ENCODE measurements at places on chromosomes 7 and 10.

GRCh38 chr10:69516316-69516715 is 56.9 kb downstream of the NEUROG3 start:
- no peak for DNase-seq

DNA sequence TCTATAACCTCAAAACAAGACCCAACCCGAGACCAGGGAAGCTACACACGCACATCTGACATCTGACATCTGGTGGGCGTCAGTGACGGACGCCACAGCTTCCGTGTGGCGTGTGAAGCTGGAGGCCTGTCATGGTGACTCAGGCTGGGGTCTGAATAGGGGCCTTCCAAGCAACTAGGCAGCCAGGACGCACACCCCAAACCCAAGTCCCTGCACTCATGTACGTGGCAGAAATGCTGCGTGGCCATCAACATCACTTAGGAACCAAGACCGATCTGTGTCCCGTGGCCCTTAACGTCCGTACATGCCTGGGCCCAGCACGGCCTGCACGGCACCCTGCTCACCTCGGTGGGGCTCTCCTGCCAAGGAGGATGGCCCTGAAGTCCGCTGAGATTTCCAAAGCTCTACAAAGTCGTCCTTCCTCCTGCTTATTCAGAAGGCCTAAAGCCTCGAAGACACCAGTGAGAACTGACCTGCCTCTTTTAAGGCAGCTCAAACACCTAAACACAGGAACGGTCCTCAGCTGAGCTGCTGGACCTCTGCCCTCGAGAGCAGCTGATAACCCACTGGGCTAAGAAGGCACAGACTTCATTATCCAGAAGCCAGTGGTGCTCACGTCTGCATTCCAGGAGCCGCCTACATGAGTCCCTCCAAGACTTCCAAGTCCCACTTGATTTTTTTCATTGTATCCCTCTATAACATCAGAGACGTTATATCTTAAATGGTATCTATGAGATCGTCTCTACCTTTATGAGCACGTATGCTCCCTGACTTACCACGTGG is 82.5 kb downstream of the DIP2C start:
- no peak for DNase-seq

GRCh38 chr10:78931321-78932053 is 137.3 kb upstream of the ZMIZ1 start:
- no peak for DNase-seq

- DNase-seq, result no peak
Observed at GRCh38 chr10:30074933-30075332, 15.5 kb upstream of the JCAD start.

DNA sequence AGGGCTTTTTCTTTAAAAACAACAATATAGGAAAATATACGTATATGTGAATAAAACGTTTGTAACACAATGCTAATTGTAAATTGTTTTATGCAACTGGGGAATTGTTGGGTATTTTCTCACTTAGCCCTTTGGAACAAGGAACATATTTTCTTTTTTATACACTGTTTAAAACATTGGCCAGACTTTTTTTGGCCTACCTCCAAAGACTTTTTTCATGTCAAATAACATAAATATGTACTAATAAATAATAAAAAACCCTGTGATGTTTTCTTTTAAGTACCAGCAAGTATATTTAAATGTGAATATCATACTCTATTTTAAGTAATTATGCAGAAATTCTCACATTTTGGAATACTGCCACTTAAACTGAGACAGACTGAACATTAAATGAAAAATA is 15.7 kb downstream of the TMEM106B start:
- DNase-seq, result no peak

GRCh38 chr7:127107601-127108007 is 145.1 kb downstream of the GRM8 start:
- no peak for DNase-seq

DNA sequence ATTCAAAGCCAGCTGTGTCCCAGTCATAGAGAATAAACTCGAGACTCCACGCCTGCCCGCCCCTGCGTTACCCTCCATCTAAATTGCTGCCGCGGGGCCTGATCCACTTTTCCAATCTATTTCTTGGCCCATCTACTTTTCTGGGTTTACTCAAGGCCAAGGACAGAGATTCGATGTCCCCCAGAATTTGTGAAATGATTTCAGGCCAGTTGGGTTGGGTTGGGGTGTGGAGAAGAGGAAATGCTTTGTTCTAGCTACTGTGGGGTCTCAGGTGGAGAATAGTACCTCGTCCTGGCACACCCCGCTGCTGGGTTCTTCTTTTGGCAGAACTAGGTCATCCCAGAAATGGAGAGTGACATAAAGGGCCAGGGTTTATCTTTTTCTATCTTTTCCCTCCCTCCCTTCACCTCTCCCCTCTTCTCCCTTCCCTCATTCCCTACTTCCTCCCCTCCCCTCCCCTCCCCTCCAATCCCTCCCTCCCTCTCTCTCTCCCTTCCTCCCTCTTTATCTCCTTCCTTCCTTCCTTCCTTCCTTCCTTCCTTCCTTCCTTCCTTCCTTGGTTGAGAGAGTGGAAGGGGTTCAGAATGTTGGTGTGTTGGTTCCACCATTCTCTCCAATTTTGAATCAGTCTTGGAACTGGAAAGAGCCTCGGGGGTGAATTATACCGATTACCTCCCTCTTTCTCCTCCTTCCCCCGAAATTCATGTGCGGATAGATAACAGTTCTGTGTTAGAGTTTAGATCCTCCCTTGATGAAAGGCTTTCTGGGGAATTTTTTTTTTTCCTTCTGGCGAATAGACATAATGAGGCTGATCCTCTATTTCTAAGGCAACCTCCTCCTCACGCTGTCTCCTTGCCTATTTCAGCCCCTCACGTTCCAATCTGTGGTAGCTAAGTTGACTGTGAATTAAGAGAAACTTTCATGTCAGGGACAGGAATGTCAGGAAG is 1.2 kb upstream of the TMEM229A start:
- DNase-seq, result no peak

- no peak for DNase-seq
Observed at GRCh38 chr10:22243321-22243720, 25.5 kb upstream of the EBLN1 start.

DNA sequence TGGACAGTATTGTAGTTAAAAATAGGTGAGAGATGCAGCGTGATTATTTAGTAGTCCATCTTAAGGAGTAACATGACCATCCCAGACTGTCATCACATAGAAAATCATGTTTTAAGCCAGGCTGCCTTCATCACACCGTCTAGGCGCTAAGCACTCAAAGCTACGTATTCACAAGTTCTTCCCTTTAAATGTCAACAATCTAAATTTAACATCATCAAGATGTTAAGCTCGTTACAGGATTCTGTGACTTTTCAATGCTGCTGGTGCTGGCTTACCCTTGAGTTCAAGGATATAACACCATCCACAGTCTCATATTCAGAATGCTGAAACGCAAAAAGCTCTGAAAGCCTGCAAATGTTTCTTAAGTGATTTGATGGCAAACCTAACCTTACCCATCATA is 109.5 kb upstream of the CDCA7L start:
- no peak for DNase-seq

DNA sequence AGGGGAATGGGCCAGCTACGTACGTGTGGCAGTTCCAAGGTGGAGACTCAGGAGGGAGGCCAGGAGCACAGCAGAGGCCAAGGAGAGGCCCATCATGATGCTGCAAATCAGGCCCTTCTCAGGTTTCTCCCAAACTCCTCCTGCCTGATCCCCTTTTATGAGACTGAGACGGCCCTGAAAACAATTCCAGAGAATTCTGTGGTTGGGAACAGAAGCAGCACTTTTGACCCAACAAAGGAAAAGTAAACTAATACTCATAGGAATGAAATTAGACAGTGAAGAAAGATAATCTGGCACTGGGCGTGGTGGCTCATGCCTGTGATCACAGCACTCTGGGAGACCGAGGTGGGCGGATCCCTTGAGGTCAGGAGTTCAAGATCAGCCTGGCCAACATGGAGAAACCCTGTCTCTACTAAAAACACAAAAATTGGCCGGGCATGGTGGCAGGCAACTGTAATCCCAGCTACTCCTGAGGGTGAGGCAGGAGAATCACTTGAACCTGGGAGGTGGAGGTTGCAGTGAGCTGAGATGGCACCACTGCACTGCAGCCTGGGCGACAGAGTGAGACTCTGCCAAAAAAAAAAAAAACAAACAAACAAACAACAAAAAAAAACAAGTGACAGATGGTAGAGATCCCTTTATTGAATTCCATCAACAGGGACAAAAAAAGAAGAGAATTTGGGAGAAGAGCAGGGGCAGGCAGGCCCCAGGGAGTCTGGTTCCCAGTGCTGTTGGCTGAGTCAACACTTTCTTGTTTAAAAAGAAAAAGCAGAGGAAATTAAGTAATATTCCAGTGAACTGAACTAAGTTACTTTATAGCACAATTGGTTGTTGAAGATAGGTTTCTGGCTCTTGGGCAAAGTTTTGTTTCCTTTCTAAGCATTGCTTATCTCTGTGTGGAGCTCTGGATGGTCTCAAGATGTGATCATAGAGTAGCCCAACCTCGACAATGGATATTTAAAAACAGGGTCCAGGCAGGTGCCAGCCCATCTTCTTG is at the start of gene CCL26:
Gene CCL26, minus strand, starts transcription at position 131 of the 997 bp plus-strand sequence. Its CDS starts 35 bp downstream, at position 96.
- DNase-seq, result no peak

GRCh38 chr7:22586786-22587140 is 86.8 kb upstream of the STEAP1B start:
- no peak for DNase-seq

DNA sequence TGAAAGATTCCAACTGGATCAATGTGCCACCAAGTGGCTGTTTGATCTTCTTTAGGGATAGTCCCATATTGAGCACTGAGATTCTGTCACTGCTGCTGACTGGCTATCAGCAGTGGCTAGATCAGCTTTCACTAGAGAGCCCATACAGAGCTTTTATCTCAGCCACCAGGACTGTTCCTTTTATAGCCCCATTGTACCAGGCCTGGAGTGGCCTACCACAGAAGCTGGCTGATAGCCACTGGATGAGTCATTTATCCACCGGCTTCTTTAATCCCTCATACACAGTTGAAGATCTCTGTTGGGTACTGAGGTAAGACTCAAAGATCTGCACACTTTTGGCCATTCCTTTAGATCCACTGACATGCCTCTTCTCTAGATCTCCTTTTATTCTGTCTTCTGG is 1101.1 kb downstream of the SORCS3 start:
- no peak for DNase-seq

GRCh38 chr10:76106611-76107010 is 675.2 kb downstream of the LRMDA start:
- DNase-seq, result no peak

- no peak for DNase-seq
Observed at GRCh38 chr10:43944381-43945093, 295.9 kb upstream of the ZNF32 start.

GRCh38 chr7:82284936-82285519 is 158.5 kb downstream of the CACNA2D1 start:
- DNase-seq, result no peak

GRCh38 chr7:139332697-139333359 is 8.3 kb upstream of the FMC1 start:
- DNase-seq, result no peak

DNA sequence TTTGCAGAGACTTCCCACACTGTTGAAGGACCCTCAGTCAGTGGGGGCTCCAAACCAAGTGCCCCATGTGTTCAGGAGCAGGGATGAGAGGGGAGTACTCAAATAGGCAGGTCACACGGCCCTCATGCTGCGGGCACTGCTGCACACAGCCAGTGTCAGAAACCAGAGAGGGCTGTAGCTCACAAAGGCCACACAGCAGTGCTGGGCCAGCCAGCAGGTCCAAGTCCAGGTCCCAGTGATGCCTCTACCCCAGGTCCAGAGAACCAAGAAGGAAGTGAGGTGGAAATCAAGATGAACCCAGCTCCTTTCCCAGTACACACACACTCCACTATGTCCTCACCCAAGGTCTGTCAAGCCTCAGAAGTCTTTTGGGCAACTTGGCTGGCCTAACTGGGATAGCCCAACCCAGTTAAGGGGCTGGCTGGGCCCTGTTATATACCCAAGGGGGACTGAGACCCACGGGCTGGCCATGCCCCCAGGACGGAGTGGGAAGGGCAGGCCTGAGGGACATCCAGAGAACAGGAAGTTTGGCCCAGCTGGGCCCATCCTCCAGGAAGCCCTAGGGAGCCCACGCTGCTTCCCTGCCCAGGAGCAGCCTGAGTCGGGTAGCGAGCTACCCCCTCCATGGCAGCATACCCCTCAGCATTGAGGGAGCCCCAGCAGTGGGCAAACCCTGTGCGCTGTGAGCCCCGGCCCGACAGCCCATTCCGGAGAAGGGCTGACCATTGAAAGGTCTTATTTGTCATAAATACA is 24.3 kb downstream of the GRID1 start:
- DNase-seq, result no peak

DNA sequence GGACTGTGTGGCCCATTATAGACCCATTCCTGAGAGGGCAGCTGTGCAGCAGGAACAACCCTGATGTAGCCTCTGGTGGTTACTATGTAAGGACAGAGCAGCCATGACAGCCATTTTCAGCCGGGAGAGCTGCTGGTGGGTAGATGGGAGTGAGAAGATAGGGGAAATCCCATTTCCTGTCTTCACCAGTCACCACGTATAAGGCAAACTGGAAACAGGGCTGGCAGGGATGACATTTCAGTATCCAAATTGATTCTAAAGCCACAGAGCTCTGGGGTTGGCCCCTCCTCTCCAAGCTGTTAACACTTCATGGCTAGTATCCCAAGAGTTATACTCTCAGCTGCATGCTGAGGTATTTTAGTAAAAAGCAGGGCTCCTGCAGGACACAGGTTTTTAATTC is 15.2 kb upstream of the FZD1 start:
- no peak for DNase-seq

DNA sequence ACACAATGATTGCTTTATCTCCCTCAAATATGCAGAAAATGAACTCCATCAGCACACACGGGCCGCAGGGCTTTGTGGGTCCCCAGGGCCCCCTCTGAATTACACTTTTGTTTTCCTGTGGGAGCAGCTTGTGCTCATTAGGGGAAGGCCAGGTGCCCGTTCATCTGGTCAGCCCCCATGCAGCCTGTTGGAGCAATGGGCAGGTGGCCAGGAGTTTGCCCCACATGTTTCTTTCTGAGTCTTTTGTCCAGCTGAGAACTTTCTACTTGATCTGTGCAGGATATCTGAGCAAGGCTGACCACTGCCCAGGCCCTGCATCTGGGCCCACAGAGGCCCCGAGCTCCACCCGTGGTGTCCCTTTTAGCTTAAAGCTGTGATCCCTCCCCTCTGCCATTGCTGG is 105.3 kb upstream of the FAM20C start:
- no peak for DNase-seq

DNA sequence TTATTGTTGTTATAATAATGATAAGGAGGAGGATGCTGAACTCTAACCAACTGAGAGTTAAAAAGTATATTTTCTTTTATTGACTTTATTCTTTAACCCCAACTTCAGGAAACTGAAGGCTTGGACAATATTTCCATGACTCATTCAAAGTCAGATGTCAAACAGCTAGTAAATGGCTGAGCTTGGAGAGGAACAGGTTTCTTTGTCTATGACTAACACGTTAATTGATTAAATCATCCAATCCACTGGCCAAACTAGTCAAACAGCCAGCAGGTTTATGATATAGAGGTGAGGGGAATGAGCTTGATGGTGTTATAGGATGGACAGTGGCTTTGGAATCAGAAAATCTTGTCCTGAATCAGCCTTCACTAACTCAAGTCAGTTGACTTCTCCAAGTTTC is 119.1 kb upstream of the WDR11 start:
- no peak for DNase-seq

DNA sequence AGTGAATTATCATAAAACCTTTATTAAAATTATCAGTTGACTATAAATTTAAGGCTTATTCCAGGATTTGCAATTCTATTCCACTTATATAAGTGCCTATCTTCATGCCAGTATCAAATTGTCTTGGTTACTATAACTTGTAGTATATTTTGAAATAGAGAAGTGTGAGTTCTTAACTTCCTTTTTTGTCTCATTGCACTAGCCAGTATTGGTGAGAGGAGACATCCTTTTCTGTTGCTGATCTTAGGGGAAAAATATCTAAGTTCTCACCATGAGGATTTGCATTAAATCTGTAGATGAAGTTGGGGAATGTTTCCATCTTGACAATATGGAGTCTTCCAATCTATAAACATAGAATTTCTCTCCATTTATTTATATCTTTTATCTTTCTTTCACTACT is 104.2 kb upstream of the MKI67 start:
- no peak for DNase-seq

Measured in activated T-helper 1 cell treated with anti-CD3 and anti-CD28 coated beads, Interleukin-2, amount 50 U/mL, for 16 hours (primary cell).